ENCODE measurements at places on chromosomes 12 and 14.

DNA sequence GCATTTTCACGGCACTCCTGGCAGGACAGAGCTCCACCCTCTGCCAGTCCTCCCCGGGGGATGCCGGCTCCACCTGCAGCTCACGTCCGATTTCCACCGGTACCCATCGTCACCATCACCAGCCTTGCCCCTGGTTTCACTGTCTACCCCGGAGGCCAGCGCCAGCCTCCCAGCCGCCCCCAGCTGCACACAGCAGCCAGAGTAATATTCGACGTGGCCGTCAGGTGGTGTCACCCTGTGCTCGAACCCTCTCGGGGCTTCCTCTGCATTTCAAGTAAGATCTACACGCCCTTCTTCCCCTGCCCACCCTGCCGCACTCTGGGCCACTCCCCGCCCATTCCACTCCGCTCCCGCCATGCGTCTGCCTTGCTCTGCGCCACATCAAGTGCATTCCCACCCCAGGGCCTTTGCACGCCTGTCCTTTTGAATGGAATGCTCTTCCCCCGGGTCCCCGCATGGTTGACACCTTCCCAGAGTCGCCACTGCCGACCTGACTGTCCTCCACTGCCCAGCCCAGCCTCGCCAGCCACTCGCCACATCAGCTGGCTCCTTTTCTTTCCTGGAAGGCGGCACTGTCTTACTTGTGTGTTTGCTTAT, 80.3 kb downstream of the ADGRD1 start:
- no peak for DNase-seq

DNA sequence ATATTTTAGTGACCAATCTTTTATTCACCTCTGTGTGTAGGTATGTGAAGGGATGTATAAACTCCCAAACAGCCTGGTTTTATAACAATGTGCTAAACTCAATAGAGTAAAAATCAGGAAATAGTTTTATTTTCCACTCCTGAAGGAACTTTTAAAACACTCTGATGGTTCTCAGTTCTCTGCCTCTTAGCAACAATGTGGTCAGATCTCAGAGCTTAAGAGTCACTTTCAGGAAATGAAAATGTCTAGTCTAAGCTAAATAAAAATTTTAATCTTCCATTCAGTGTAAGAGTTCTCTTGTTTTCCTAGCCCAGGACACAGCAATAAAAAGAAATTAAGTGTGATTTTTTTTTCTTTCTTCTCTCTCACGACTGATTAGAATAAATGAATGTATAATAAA, 718.0 kb downstream of the C12orf50 start:
- DNase-seq, result no peak

- DNase-seq, result no peak
Observed at GRCh38 chr12:7127916-7128626, 618 bp downstream of the RBP5 start.

DNA sequence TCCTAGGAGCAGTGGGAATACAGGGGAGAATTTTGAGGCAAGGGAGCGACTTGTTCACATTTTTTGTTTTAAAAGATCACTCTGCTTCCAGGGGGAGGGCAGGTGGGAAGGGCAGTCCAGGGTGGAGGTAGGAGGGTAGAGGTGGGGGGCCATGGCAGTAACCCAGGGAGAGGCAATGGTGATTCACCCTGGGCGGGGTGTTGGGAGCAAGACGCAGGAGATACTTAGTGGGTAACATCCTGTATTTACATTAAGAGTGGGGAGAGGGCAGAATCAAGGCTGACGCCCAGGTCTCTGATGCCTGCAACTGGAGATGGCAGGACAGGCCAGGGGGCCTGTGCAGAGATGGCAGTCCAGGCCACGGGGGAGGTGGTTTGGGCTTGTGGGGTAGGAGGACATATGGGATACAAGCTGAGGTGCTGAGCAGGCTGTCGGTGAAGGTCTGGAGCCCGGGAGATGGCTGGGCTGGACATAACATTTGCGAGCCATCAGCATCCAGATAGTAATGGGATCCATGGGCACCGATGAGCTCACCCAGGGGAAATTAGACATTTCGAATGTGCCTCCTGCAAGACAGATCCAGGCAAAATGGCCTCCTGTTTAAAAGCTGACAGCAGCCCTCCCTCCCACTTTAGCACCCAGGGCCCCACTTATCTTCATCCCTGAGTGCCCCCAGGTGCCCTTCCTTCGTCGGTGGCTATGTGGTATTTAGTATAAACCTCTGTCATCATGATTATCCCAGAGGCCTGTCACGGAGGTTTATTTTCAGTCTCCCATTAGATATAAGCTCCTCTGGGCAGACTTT, 9.3 kb downstream of the EML1 start:
- no peak for DNase-seq

DNA sequence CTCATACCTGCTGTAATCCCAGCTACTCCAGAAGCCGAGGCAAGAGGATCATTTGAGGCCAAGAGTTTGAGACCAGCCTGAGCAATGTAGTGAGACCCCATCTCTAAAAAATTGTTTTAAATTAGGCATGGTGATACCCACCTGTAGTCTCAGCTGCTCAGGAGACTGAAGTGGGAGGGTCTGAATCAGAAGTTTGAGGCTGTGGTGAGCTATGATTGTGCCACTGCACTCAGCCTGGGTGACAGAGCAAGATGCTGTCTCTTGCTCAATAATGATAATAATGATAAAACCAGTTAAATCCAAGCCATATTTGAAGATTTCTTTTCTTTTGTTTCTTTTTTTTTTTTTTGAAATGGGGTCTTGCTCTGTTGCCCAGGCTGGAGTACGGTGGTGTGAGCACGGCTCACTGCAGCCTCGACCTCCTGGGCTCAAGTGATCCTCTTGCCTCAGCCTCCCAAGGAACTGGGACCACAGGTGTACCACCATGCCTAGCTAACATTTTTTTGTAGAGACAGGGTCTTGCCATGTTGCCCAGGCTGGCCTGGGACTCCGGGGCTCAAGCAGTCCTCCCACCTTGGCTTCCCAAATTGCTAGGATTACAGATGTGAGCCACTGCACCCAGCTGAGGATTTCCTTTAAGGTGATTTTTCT, 12.8 kb downstream of the PSMA6 start:
- DNase-seq, result no peak

- no peak for DNase-seq
Observed at GRCh38 chr14:77243853-77244252, 27.2 kb downstream of the NGB start.

DNA sequence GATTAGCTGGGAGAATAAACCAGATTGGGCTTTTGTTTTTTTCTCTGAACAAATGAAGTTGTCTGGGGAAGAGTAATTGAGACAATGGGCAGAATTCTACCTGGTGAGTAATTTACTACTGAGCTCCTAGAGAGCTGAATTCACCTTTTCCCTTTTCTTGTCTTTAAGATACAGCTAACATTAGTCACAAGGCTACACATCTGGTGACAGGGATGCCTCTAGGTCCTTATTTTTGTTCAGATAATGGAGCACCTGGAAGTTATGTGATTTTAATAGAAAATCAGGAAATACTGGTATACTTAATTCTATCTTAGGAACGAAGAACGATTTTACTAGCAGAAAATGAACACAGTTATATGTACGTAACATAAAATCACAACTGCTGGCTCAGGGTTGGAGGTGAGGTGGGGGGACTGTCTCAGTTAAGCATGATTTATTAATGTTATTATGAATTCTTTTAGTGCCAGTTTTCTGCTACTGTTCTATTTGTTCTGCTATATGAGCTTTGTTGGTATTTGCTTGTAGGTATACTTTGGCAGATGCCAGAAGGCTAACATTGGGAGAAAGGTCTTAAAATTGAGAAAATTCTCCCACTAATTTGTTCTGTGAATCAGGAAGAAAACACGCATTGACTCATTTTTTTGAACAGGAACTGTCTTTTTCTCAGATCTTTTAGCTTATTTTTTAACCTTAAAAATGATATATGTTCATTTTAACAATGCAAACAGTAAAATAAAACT, 482.7 kb upstream of the RGS6 start:
- no peak for DNase-seq

DNA sequence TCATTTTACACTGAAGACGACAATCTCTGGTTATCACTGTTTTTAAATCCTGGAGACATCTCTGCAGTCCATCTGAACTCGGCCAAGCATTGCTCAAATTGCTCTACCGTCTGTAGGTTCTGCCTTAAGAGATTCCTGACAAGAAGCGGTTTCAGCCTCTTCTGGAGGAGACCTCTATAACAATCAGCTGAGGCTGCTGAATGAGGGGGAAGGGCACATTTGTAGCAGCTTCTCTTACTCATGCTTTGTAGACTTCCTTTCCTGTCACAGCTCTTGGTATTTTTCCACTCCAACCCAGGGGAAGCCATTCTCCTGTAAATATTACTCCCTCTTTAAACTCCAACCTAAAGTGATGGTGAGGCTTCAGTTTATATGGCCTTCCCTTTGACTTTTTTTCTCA, 3.0 kb downstream of the ARG2 start:
- no peak for DNase-seq

GRCh38 chr12:45986641-45987339, 3.6 kb downstream of the SCAF11 start:
- DNase-seq, result no peak

- DNase-seq, result no peak
Observed at GRCh38 chr14:61659582-61659981, 35.7 kb upstream of the HIF1A start.

GRCh38 chr14:102933618-102934231, 11.3 kb downstream of the AMN start:
- DNase-seq, result no peak

DNA sequence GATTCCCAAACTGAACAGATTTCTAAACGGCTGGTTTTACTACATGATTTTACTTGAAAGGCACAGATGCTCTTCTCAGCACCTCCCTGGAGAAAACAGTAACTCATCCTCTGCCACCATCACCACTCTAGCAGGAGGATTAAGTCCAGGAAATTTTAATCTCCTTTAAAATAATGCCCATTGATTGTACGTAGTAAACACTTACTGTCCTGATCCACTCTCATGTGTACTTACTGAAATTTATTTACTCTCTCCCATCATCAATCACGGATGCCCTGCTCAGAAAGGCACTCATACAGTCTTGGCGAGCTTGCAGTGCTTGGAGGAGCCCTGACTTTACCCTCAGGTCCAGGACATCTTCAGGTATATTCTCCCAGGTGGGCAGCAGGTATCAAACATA, 239.8 kb upstream of the EGLN3 start:
- DNase-seq, result no peak

DNA sequence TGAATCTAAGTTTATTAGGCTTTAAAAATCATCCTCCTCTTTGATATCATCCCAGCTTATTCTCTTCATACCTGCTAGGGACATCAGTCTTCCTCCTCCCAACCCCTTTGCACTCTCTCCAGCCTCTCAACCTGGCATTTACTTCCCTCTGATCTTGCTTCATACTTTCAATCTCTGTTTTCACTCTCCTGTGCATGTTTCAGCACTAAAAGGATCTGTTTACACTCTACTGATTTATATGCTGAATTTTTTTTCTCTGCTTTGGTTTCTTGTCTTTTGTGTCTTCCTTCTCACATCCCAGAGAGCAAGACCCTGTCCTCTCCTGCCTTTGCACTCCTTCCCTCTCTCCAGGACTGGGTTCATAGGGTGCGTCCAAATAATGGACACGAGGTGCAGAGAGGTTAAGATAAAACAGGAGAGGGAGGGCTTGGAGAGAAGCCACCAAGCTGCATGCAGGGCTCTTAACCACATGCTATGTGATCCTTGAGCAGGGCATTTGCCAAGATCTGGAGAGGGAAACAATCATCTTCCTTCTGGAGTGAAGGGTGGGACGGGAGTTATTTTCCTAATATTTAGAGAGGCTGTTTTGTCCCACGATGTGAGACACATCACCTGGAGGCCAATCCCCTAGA, 3.0 kb upstream of the CISTR start:
- no peak for DNase-seq

DNA sequence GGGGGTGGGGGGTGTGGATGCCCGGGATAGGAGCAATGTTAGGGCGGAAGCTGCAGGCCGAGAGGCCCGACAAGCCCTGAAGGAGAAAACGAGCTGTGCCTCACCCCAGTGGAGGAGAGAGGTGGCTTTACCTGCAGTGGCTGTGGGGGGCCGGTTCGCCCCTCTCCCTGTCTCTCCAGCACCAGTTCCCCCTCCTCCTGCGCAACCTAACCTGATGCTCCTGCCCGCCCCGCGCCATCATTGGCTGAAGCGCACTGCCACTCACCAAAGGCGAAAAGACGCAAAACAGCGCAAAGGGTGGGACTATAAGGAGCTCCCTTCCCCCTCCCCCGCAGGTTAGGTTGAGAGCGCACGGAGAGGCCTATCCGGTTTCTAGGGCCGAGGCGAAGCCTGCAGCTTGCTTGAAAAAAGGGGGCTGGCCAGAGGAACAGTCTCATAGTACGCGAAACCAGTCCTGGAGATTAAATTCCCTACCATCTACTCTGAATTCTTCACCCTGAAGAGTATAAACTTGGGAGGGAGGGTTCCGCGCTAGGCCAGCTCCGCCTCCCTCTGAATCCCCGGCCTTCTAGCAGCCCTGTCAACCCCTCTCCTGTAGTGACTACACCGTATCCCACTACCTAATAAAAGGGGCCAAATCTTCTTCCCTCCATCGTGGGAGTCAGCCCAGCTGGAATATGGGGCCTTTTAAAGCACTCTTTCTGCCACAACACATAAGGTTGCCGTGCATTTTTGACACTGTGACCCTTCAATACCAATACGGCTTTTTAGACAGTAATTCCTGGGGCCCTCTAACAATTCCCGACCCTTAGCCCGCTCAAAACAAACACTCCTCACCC, 18.6 kb downstream of the CHD8 start:
- peak; percentile 97 for DNase-seq

DNA sequence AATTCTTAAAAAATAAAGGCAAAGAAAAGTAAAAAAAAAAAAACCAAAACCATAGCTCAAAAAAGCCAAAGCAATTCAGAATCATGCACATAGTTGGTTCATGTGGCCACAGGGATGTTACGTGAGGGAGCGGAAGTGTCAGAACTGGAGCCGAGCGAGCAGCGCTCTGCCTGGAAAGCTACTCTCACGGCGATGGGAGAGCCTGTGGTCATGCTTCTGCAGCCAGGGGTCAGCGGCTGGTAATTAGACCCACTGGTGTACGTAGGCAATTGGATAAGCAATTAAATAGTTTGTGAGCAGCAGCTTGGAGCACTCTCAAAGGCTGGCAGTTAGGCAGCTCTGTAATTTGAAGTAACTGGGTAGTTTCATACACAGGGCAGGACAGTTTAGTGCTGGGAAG, 58.1 kb downstream of the TRHDE start:
- no peak for DNase-seq

DNA sequence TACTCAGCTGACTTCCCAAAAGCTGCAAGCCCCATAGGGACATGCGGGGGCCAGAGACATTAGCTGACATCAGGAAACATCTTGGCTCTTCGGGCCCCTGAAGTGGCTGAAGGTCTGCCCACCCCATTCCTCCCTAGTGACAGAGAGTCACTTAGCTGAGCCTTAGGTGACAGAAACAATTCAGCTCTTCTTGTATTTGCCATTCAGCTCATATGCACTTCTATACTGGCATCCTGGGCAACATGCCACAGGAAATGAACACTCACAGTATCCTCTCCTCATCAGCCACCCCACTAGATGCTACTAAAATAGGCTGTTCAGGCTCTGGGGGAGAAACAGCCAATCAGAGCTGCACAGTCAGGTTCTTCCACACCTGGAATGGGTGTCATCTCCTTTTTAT, 3.4 kb downstream of the DCTN2 start:
- no peak for DNase-seq

GRCh38 chr12:4665236-4665635, 16.3 kb downstream of the NDUFA9 start:
- no peak for DNase-seq
